ENCODE measurements at places on chromosomes 4 and X.
A peak's percentile ranks its signal among the peaks of the same experiment; 100 is the strongest.

DNA sequence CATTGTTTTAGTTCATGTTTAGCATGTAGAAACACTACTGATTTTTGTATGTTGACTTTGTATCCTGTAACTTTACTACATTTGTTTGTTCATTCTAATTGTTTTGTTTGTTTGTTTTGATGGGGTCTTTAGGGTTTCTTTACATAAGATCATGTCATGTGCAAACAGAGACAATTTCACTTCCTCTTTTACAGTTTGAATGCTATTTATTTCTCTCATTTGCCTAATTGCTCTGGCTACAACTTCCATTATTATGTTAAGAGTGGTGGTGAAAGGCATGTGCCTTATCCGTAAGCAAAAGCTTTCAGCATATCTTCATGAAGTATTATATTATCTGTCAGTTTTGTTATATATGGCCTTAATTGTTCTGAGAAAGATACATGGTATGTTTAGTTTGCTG, 571.1 kb downstream of the PCDH7 start:
- no peak for DNase-seq

GRCh38 chr4:44098973-44099372, 349.6 kb downstream of the KCTD8 start:
- DNase-seq: no peak

- no peak for DNase-seq
Measured at GRCh38 chr4:158208963-158209640, 1.2 kb upstream of the TMEM144 start.

- DNase-seq: no peak
Measured at GRCh38 chr4:76991161-76991660, 41.7 kb downstream of the SEPTIN11 start.

DNA sequence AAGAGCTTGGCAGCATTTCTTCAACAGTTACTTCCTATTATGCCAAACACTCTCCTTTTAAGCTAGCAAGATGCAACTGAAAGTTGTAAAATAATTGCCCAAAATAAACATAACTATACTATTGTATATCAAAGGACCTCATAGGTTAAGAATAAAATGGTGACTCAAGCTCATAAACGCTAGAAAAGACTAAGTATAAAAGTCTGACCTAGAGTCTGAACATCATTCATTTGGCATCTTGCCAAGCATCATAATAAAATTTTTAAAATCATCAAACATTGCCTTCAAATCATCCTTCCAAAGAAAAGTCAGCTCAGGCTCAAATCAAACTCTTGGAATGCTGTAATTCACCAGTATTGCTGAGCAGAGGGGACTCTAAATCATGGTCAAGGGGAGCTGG, 281.2 kb downstream of the QDPR start:
- DNase-seq: no peak

- no peak for DNase-seq
Measured at GRCh38 chr4:165718660-165719059, 154.4 kb upstream of the TLL1 start.

DNA sequence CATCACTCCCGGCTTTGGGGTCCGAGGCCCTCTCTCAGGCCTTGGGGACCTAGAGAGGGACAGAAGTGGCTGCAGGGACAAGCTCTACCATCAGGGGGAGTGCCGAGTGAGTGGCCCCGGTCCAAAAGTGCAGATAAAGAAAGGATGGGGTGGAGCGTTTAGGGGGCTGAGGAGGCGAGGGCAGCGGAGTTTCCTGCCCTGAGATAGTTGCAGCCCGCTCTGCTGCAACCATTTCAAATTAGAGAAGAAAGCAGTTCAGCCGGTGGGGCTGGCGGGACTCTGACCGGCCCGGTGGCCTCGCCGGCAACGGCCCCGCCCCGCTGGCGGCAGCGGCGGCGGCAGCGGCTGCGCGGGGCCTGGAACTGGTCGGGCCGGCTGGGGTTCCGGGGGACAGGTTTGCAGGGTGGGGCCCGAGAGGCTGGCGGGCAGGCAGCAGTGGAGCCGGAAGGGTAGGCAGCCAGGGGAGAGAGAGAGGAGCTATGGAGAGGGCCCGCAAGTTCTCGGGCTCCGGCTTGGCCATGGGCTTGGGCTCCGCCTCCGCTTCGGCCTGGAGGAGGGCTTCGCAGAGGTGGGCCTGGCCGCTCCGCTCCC, 7.6 kb downstream of the DLG3 start:
- DNase-seq: peak; percentile 57

DNA sequence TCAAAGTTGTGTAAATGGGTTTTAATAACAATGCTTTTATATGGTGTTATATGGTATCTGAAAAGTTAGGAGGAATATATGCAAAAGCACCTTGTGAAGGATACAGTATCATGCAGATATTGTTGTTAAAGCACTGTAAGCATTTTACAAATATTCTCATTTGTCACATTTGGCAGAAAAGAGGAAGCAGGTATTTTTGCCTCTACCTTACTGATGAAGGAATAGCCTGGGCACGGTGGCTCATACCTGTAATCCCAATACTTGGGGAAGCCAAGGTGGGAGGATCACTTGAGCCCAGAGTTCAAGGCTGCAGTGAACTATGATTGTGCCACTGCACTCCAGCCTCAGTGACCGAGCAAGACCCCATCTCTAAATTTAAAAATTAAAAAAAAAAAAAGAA, 12.2 kb upstream of the GDPD2 start:
- DNase-seq: no peak

GRCh38 chr4:98747393-98748091, 89.1 kb upstream of the TSPAN5 start:
- DNase-seq: no peak

GRCh38 chr4:114562176-114562904, 36.3 kb upstream of the UGT8 start:
- DNase-seq: no peak

DNA sequence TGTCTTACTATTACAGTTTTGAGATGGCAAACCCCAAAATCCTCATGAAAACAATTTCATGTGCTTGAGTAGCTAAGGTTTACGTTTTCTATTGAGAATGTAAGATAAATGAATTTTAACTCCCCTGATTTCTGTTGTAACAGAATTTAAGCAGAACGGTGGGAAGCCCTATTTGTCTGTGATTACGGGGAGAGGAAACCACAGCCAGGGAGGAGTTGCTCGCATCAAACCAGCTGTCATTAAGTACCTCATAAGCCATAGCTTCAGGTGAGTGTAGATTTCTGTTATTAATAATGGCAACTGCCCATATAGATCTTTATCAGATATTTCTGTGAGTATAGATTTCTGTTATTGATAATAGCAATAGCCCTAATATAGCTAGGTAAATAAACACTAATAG, 44.2 kb upstream of the RHOH start:
- DNase-seq: no peak

- no peak for DNase-seq
Measured at GRCh38 chr4:7519638-7520376, 85.1 kb upstream of the PSAPL1 start.

GRCh38 chr4:124804041-124804440, 91.5 kb upstream of the ANKRD50 start:
- DNase-seq: no peak

- no peak for DNase-seq
Measured at GRCh38 chrX:5857232-5857631, 371.4 kb downstream of the NLGN4X start.

GRCh38 chrX:120773801-120774200, 101.9 kb downstream of the CT47B1 start:
- DNase-seq: no peak

DNA sequence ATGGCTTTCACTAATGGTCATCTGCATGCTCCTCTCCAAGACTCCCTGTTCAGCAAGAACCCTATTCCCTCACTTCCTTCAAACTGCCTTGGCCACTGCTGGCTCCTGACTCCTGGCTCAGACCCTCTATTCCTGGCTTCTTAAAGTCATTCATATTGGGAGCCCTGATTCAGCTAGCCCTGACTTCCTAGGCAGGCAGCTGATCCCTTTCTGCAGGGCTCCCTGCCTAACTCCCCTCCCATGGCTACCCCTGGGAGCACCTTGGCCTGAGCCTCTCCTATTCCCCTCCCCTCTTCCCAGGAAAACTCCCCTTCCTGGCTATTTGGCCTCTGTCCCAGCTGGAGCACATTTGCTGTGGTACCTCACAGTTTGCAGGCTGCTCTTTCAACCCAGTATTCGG, 154.9 kb upstream of the PJA1 start:
- DNase-seq: no peak

GRCh38 chr4:8853249-8853648, 18.4 kb downstream of the HMX1 start:
- DNase-seq: no peak

DNA sequence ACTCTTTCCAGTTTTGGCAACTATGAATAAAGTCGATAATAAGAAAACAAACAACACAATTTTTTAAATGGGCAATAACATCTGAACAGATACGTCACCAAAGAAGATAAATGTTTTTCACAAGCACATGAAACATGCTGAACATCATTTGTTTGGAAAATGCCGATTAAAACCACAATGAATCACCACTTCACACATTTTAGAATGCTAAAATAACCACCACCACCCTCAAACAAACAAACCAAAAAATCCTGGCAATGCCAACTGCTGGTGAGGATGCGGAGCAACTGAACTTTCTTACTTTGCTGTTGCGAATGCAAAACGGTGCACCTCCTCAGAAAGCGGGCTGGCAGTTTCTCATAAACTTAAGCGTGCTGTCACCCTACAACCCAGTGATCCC, 115.9 kb downstream of the NSUN7 start:
- DNase-seq: no peak

- no peak for DNase-seq
Measured at GRCh38 chrX:4850312-4850711, 1136.9 kb upstream of the PRKX start.

- DNase-seq: no peak
Measured at GRCh38 chr4:31058656-31059055, 338.5 kb downstream of the PCDH7 start.

- no peak for DNase-seq
Measured at GRCh38 chr4:10960389-10960788, 275.8 kb upstream of the CLNK start.

GRCh38 chrX:78593701-78594100, 65.4 kb downstream of the RTL3 start:
- no peak for DNase-seq

- DNase-seq: peak; percentile 43
Measured at GRCh38 chrX:120365320-120365719, 3.4 kb downstream of the ATP1B4 start.

DNA sequence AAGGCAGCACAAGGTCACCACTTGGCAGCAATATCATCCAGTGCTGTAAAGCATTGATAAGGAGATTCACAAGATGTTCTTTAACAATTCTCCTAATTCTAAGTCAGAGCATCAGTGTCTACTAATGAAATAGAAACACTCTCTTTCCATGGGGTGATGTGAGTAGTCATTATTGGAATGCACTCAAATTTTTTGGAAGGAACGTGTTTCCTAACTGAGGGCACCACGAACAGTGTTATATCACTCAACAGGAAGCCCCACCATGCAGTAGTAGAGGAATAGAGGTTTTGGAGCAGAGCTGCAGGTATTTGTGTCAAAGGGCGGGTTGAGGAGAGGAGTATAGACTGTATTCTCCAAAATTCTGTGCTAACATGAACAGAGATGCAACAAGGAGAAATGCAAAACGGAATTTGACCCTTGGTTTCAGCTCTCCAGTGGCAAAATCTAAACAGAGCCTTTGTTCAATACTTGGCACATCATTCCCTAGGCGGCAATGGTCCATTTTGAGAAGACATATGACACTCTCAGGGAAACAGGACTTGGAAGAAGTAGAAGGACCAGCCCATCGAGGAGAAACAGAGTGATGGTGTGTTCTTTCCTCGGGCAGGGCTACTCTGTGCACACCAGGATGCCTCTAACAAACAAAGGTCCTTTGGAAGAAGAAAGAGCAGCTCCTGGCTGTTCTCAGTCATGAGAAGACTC, 98.9 kb downstream of the CPEB2 start:
- no peak for DNase-seq

DNA sequence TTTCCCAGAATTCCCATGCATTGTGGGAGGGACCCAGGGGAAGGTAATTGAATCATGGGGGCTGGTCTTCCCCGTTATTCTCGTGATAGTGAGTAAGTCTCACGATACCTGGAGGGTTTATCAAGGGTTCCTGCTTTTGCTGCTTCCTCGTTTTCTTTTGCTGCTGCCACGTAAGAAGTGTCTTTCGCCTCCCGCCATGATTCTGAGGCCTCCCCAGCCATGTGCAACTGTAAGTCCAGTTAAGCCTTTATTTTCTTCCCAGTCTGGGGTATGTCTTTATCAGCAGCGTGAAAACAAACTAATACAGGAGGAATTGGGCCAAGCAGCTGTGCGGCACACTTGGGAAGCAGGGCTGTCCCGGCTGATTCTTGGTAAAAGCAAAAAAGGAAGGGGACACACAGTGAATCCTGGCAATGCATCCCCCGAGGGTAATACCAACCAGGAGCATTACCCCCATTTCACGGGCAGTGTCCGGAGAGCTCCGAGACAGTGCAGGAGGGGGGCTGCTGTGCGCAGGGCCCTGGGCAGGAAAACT, 185.7 kb downstream of the AFAP1 start:
- no peak for DNase-seq

All from NCI-H2081 (cell line).